ENCODE measurements at places on chromosomes 11 and 22.

DNA sequence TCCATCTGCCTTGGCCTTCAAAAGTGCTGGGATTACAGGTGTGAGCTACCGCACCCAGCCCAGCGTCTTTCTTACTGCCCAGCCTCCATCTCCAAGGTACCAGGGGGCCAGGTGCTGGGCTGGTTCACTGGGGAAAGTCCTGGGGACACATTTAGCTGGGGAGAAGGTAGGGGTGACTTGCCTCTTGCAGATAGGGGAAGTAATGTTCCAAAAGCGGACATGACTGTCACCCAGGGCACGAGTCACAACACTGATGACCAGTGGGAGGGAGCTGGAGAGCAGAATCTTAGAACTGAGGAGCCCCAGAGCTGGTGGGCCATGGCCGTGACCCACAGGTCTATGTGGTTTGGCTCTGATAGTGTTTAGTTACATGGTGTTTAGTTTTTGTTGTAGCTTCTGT lies 2.4 kb upstream of the SLC15A3 start:
- DNase-seq: no peak

GRCh38 chr11:116466801-116467200 lies 306.0 kb downstream of the BUD13 start:
- DNase-seq: no peak

DNA sequence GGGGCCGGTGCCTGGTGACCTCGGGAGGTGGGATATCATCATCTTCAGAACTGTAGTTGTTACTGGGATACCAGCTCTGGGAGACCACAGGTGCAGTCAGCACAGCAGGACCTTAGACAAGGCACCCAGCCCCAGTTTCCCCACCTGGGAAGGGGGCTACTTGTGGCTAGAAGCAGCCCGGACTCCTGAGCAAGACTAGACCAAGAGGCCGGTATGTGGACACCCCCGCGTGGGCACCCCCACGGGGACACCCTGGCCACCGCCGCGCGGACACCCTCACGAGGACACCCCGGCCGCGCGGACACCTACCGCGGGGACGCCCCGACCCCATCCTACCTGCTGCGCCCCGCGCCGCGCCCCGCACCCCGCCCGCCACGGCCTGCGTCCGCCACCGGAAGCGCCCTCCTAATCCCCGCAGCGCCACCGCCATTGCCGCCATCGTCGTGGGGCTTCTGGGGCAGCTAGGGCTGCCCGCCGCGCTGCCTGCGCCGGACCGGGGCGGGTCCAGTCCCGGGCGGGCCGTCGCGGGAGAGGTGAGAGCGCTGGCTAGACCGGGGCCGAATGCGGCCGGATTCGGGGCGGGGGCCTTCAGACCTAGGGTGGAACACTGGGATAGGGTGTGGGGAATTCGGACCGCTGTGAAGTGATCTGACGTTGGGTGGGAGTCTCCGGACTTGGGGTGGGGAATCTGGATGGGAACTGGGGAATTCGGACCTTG lies at the start of the genes COMT and TXNRD2:
TSS of gene COMT (plus strand) at position 408 of the 718 bp plus-strand sequence. CDS start 20,755 bp downstream, outside the sequence.
TSS of gene TXNRD2 (minus strand) at position 454 of the 718 bp plus-strand sequence. CDS start at position 439, 15 bp downstream.
- DNase-seq: peak; percentile 56

GRCh38 chr22:35443790-35444684 lies 44.1 kb downstream of the MCM5 start:
- no peak for DNase-seq

DNA sequence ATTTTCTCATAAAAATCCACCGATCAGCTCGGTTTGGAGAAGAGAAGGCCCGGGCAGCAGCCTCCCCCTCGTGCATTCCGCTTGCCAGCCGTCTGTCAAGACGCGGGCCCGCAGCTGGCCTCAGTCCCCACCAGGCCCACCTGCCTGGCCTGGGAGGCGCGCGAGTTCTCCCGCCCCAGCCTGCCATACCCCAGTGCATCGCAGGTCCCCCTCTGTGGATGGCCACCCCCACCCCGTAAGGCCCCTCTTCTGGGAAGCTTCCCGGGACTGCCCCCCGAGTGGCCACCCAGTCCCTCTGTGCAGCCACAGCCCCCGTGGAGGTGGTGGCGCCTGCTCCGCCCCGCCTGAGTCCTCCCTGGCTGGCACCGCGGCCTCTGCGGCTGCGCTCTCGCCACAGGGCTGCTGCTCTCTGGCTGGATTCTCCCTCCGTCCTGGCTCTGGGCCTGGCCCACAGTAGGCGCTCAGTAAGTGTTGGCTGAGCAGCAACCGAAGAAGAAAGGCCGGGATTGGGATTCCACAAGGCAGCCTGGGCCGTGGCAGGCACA lies 74.0 kb upstream of the TCF20 start:
- no peak for DNase-seq

GRCh38 chr22:50695421-50696250 lies 23.0 kb downstream of the SHANK3 start:
- DNase-seq: no peak

- DNase-seq: no peak
Observed at GRCh38 chr11:66459138-66459778, 7.4 kb upstream of the PELI3 start.

DNA sequence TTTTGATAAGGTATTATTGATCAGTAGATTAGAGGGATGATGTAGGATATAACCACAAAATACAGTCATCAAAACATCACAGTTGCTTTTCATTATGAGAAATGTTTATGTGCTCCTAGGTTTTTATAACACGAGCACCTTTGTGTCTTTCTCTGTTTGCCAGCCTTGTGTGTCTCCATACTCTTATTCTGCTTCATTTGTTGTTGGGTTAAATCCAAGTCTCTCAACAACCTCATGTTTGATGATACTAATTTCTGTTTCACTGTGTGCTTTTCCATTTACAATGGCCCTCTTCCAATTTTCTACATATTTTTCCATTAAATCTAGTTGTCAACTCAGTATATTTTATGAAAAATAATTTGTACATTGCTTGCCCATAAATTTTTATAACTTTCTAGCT lies 107.7 kb upstream of the POU2AF2 start:
- DNase-seq: no peak

GRCh38 chr11:62879235-62879978 lies 1.3 kb upstream of the SLC3A2 start:
- no peak for DNase-seq
